ENCODE measurements at places on chromosomes 2 and 18.

DNA sequence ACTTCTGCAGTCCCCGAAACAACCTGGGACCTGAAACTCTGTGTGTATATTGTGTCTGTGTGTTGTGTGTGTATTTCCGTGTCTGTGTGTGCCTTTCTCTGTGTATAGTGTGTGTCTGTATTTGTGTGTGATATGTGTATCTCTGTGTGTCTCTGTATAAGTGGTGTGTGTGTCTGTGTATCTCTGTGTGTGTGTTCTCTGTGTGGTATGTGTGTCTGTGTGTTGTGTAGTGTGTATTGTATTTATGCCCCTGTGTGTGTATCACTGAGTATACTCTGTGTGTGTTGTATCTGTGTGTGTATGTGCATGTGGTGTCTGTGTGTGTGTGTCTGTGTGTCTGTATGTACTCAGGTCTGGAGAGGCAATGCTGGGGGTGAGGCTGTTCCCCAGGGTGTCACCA is 11.6 kb downstream of the CASP8 start:
- DNase-seq, result no peak

- DNase-seq, result no peak
Measured at GRCh38 chr2:160602073-160602472, 108.5 kb upstream of the RBMS1 start.

DNA sequence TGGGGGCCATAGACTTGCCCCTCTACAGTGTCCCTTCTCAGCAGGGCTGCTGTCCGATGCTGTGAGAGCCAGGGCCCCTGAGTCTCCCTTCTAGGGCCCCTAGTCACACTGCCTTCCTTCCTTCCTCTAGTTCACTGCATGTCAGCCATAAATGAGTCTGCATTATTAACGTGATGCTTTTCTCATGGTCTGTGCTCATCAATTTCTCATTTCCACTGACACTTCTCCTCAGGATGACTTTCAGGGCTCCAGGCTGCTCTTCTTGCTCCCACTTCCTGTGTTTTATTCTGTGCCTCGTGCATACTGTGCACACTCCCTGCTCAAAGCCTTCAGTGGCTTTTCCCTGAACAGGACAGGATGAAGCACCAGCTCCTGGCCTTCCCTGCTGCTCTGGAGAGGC is 146.5 kb downstream of the FAM210A start:
- no peak for DNase-seq

GRCh38 chr18:908758-909724 is 4.4 kb downstream of the ADCYAP1 start:
- DNase-seq, result no peak

GRCh38 chr18:26746398-26746797 is 119.1 kb downstream of the AQP4 start:
- DNase-seq, result no peak

DNA sequence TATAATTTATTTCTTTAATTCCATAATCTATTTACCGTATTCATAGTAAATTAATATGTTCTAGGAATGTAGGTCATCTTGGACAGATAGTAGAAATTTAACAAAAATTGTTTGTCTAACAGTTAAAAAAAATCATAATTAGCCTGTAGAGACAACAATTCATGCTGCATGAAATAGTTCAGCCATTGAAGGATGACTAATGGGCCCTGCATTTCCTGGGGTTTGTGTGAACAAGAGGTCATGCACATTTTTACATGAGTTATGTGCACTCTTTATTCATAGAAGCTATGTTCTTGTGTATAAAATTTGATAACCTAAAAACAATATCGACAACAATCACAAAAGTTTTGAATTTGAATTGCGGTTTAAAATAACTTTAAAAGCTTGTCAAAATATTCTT is 1663.6 kb downstream of the SUCLG1 start:
- DNase-seq, result no peak

DNA sequence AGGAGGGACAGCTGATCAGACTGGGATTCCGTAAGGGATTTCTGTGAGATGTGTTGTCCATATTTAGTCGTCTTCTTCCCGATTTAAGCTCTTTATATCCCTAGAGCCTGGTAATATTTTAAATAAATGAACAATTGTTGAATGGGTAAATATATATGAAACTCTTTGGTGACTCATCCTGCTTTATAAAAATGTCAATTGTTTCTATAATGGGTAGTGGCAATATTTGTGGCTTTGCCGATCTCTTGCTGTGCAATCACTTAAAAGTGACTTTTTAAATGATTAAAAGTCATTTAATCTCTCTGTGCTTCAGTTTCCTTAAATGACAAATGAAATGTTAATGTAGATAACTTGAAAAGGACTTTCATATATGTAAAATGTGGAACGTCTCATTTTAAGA is 339.2 kb downstream of the RNF144A start:
- no peak for DNase-seq

- no peak for DNase-seq
Measured at GRCh38 chr2:235609321-235609720, 115.5 kb downstream of the AGAP1 start.

DNA sequence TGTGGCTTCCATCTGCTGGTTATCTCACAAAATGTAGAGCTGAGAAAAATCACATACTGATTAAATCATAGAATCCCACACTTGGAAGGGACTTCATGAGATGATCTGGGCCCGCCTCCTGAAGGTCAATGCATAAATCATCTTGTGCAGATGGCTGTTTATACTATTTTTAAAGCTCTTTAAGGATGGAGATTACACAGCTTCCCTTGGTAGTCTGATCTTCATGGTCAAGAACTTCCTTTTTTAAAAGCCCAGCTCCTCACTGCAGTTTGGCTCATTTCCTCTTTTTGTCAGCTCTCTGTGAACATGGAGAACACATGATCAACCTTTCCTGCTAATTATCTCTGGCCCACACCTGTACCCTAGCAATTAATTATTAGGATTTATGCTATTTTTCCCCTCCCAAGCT is 25.9 kb downstream of the GCG start:
- DNase-seq, result no peak

GRCh38 chr2:133369901-133370658 is 198.2 kb downstream of the NCKAP5 start:
- no peak for DNase-seq

- no peak for DNase-seq
Measured at GRCh38 chr2:211077216-211077767, 520.9 kb downstream of the CPS1 start.

- no peak for DNase-seq
Measured at GRCh38 chr2:170237572-170238120, 59.7 kb downstream of the MYO3B start.

GRCh38 chr2:64419596-64420165 is 34.3 kb upstream of the LGALSL start:
- no peak for DNase-seq

GRCh38 chr2:59195851-59196250 is 954.7 kb upstream of the FANCL start:
- no peak for DNase-seq

- DNase-seq, result peak; percentile 45
Measured at GRCh38 chr2:219509780-219510511, 4.3 kb upstream of the ASIC4 start.

- DNase-seq, result peak; percentile 21
Measured at GRCh38 chr2:23312996-23313606, 71.9 kb upstream of the KLHL29 start.

DNA sequence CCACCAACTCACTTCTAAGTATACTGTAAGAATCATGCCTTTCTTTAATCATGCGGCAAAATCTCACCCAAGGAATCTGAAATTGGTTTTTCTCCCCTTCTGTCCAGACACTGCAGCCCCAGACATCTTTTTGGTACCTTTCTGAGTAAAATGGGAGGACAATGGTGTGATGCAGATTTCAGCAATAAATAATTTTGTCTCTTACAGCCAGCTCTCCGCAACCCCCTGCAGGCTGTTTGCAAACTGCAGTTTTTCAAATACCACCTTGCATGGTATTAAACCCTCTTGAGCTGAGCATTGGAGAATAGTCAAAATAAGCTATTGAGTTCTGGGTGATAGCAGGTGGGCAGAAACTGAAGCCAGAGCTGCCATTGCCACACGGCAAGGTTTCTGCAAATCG is 32.2 kb downstream of the GPR39 start:
- no peak for DNase-seq

- no peak for DNase-seq
Measured at GRCh38 chr2:131493199-131493968, 1.2 kb upstream of the MZT2A start.

- DNase-seq, result no peak
Measured at GRCh38 chr2:166074430-166074829, 53.4 kb downstream of the SCN1A start.

DNA sequence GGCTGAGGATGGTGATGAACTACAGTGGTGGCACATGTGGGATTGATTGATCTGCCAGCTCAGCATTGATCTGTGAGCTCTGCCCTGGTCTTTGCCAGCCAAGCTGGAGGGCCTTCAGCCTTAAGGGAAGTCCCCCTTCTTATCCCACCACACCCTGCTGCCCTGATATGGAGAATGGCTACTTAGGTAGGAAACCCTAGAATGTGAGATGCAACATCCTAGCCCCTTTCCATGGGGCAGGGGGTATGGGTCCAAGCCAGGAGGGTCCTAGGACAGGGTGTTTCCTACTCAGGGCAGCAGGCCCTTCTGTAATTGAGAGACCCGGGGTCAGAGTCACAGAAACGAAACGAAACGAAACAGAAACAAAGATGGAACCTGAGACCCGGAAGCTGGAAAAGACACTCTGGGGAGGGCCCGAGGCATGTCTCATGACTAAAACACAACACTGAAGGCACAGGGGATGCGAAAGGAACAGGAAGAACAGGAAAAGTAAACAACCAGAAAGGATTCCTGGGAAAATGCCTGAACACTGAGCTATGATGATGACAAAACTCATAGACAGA is 16.9 kb upstream of the SULT1C2 start:
- DNase-seq, result no peak

Data from activated CD4-positive, alpha-beta memory T cell treated with anti-CD3 and anti-CD28 coated beads, Interleukin-2, amount 10 ng/mL, durations not matched to agents 7 days and 5 days (primary cell).